Temporal lobe (tissue), 4 donors: ENCODE measurements at places on chromosomes 7 and 10. TPM values are rescaled to one million over a fixed set of nuclear protein-coding genes. Genes with fewer than 3 reads are reported as not detected.

The VIPR2 gene
- total RNA-seq: 0.49 TPM

The CXCL12 gene
- 15.0 TPM for total RNA-seq

The ZWINT gene
- 4.9 TPM for total RNA-seq

The AKR1C3 gene
- total RNA-seq: 3.4 TPM
